ENCODE measurements at places on chromosomes 7 and 10.

- DNase-seq = no peak
Observed at GRCh38 chr7:33979807-33980355, 74.5 kb downstream of the BMPER start.

- no peak for DNase-seq
Observed at GRCh38 chr7:73887762-73888161, 26.8 kb downstream of the TMEM270 start.

- DNase-seq = no peak
Observed at GRCh38 chr7:129864042-129864441, 88.7 kb downstream of the UBE2H start.

DNA sequence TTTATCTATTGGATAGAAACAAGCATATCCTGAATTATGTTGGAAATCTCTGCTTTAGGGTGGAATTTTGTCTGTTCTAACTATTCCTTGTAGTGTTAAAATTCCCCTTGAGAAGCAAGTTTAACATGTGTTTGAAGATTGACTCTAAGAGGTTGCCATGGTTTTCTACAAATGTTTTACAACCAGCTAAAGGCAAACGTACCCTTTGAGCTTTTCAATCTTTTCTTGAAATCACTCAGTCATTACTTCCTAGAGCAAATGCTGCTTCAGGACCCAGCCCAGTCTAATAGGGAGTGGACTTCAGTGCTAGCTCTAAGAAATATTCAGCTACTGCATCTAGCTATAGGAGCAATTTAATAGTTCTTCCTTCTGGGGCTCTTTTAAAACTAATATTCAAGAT, 118.8 kb upstream of the IFRD1 start:
- DNase-seq = no peak

- no peak for DNase-seq
Observed at GRCh38 chr7:38375453-38375852, 102.0 kb upstream of the TARP start.

DNA sequence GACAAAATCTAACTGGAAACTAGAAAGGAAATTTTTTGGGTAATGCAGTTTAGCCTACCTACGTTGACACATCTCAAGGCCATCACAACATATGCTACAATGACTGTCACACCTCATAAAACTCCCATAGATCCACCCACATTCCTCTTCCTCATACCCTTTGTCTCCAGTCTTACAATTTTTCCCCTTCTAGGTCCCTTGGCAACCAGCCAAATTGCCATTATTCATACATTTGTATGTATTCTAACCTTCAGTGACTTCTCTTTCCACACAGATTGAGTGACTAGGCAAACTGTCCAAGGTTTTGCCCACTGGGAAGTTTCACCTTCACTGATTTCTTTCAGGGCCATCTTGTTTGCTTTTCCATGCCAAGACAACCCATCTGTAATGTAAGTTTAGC, 100.5 kb upstream of the TPK1 start:
- no peak for DNase-seq

GRCh38 chr10:131649617-131650016, 251.2 kb upstream of the PPP2R2D start:
- DNase-seq = no peak

DNA sequence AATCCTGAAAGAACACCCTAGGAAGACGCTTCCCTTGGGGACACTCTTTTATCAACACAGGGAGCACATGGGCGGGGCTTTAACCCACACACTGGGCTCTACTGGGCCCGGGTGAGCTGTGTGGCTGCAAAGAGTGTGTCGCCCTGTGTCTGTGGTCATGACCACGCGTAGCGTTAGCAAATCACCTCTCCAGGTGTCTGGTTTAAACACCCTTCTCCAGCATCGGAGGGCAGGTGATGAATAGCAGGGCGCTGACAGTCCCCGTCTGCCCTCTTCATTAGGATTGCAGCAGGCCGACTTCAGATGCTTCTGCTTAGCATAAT, 127.7 kb downstream of the ADARB2 start:
- no peak for DNase-seq

DNA sequence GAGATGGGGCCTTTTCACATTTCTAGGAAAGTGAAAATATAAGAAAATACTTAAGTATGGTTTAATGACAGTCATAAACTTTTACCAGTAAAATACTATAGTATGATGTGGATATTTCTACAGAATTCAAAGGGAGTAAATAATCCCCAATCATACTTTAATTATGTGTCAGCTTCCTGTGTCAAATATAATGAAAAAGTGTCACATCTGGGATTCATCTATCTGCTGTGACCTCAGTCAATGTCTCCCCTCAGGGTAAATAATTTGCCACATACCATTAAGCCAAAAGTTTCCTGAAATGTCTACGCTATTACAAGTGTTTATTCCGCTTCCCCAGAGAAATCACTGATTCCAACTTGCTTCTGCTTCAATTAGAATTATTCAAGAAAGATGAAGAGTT, 110.5 kb downstream of the ITGA8 start:
- no peak for DNase-seq

- DNase-seq = no peak
Observed at GRCh38 chr10:77350711-77351119, 286.9 kb downstream of the KCNMA1 start.

DNA sequence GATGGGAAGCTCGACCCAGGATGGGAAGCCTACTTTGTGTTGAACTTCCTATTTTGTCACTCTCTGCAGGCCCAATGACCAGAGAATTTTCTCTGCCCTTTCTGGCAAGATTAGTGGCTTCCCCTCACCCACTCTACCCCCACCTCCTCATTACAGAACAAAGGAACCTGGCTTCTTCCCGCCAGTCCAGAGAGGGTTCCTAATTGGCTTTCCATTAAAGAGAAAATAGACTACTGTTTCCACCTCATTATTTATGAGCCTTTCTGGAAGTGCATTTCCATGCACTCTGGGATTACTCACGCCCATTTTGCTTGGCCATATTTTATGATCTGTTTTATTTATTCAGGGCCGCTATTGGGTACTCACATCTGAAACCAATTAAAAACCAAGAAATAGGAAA, 94.9 kb upstream of the TCF7L2 start:
- DNase-seq = no peak

DNA sequence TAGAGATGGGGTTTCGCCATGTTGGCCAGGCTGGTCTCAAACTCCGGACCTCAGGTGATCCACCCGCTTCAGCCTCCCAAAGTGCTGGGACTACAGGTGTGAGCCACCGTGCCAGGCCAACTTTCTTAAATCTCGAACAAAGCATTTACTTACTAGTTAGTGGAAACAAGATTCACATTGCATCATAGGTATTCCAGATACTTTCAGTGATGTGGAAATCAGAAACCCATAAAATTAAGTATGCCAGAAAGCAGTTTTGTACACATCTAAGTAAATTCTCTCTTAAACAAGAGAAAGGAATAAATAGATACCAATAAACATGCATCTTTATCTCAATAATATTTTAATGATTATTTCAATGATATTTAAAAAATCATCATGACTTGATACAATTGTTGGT, 75.5 kb downstream of the DGKI start:
- no peak for DNase-seq

- no peak for DNase-seq
Observed at GRCh38 chr7:143352531-143353002, 9.9 kb downstream of the FAM131B start.

GRCh38 chr7:5229451-5230264, 39.6 kb downstream of the WIPI2 start:
- no peak for DNase-seq

- DNase-seq = no peak
Observed at GRCh38 chr10:53664282-53665019, 891.9 kb upstream of the MBL2 start.

DNA sequence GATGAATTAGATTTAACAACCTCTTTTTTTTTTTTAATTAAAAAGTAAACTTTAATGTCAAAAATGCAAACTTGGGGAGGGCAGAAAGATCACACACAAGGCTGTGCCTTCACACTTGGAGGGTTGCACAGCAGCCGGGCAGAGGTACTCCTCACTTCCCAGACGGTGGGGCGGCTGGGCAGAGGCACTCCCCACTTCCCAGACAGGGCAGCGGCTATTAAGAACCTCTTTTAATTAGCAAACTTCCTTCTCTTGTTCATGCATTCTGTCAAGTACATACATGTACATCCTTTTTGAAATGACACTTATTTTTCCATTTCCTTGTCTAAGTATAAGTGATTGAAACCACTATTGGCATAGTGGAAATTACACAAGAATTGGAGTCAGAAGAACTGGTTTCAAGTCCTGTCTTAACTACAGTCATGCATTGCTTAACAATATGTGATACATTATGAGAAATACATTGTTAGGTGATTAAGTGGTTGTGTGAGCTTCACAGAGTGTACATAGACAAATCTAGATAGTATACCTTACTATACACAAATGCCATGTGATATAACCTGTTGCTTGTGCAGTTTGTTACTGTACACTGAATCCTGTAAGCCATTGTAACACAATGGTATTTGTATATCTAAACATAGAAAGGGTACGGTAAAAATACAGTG, 26.5 kb downstream of the BTRC start:
- DNase-seq = no peak

GRCh38 chr7:101645951-101646350, 16.9 kb upstream of the MYL10 start:
- DNase-seq = no peak

GRCh38 chr10:123621492-123621891, 44.7 kb upstream of the GPR26 start:
- no peak for DNase-seq

DNA sequence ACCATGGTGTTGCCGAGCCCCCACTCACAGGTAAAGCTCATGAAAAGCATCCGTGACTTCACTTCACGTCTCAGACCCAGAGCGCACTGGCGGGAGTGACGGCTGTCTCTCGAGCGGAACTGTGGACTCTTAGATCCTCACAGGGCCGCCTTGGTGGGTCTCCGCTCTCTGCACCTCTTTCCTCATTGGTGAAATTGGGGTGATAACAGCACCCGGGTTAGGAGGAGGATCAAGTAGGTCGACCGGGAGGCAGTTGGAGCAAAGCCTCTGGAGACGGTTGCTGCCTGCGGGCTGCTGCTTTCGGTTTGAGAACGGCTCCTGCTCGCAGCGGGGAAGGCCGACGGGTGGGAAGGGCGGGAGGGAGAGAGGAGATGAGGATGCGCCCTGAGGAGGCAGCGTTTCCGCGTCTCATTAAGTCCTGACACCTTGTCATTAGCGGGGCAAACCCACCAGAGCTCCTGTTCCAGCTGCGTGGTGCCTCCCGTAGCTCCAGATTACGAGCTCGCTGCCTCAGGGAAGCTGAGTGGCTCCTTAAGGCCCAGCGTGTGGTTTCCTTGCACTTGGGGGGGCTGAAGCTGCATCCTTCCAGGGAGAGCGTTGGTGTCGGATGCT, 51.9 kb upstream of the CFAP46 start:
- no peak for DNase-seq
